PC-9 (cell line): ENCODE measurements at places on chromosomes 12 and 14. TPM values are rescaled to one million over a fixed set of nuclear protein-coding genes. Genes with fewer than 3 reads are reported as not detected.

- no peak overlapping the region for H3K27ac ChIP-seq
- peaks cover 26% of the 10 kb centered on the region for H3K4me1 ChIP-seq
- peak overlapping the region; percentile 91 for H3K4me3 ChIP-seq
- no peaks in the 10 kb centered on the region for H3K36me3 ChIP-seq
Measured at GRCh38 chr12:56224954-56225353, 812 bp downstream of the NABP2 start.

DNA sequence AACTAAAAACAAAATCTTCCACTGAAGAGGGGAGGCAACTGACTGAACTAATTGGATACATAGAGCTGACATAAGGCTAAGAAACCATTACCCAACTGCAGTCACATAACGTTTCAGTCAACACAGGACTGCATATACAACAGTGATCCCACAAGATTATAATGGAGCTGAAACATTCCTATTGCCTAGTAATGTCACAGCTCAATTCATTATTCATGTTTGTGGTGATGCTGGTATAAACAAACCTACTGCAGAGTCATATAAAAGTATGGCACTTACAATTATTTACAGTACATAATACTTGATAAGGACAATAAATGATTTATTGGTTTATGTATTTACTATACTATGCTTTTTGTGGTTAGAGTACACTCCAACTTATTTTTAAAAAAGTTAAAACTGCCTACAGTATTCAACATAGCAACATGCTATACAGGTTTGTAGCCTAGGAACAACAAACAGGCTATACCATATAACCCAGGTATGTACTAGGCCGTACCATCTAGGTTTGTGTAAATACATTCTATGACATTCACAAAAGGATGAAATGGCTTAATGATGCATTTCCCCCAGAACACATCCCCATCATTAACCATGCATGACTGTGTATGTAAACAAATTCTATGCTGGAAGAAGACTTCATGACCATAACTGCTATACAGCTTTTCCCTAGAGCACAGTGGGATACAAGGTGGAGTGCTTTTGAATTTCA lies 4.3 kb downstream of the NAP1L1 start:
- no peak overlapping the region for H3K27ac ChIP-seq
- no peak overlapping the region for H3K4me3 ChIP-seq
- H3K27me3 ChIP-seq = no peaks in the 10 kb centered on the region
- no peak for DNase-seq

DNA sequence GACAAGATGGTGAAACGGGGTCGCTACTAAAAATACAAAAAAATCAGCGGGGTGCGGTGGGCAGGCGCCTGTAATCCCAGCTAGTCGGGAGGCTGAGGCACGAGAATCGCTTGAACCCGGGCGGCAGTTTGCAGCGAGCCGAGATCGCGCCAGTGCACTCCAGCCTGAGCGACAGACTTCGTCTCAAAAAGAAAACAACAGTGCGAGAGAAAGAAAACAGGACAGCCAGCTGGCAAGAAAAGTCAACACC lies 633 bp upstream of the RNU4-2 start:
- no peak for DNase-seq
- H3K4me3 ChIP-seq = peak overlapping the region; percentile 64
- H3K4me1 ChIP-seq = peaks cover 22% of the 10 kb centered on the region
- H3K36me3 ChIP-seq = no peaks in the 10 kb centered on the region

DNA sequence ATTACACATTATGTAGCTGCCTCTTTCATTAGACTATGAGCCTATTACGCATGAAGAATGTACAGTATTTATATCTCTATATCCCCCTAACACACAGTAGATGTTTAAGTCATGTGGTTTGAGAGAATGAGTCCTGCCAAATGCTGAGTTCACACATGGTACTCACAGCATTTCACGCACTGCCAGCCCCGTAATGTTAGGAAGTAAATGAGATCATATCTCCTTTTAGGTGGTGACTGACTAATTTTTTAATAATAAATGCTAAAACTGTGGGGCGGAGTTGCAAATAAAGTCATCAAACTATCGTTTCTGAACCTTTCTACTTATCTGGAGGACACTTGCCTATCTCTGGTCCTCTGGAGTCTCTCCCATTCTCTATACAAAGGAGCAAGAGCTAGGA lies 343.8 kb downstream of the ADAMTS20 start:
- H3K4me3 ChIP-seq = no peak overlapping the region
- H3K4me1 ChIP-seq = no peaks in the 10 kb centered on the region; the same call in 1 of the 2 replicates
- no peaks in the 10 kb centered on the region for H3K27me3 ChIP-seq
- H3K27ac ChIP-seq = no peak overlapping the region
- H3K36me3 ChIP-seq = no peaks in the 10 kb centered on the region

DNA sequence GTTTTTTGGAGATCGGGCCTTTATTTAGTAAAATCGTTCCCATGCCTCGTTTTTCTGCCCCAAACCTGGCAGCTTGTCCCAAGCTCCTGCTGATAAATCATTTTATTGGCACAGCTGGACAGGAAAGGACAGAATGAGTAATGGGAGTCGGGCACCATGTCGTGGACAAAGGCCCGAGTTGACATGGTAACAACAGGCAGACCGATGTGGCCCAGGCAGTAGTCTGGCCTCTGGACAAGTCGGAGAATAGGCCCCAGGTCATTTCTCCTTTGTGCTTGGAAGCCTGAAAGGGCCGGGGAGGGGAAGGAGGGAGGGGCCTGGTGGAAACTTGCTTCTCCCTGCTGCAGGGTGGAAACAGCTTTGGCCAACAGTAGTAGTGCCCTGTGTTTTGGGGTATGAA lies 234.9 kb downstream of the SUDS3 start:
- no peak overlapping the region for H3K27ac ChIP-seq
- DNase-seq = no peak
- peaks cover 30% of the 10 kb centered on the region for H3K27me3 ChIP-seq
- H3K4me1 ChIP-seq = no peaks in the 10 kb centered on the region

DNA sequence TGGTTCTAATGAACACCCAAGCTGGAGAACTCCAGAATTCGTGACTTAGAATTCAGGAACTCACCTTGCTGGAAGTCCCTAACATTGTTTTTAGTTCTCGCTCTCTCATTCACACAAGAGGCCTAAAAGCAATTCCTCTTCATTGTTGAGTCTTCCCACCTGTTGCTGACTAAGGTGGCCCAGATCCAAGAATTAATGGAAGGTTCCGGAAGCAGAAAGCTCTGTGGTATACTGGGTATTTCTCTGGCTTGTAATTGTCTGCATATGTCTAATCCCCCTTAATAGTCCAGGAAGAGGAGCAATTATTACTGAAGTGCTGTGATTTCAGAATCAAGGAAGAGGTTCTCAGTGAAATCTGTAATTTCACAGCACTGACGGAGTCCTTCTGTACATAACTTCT lies 31.4 kb downstream of the TMEM233 start:
- H3K4me1 ChIP-seq = no peaks in the 10 kb centered on the region
- H3K27me3 ChIP-seq = peaks cover 9% of the 10 kb centered on the region; the same call in 1 of the 2 replicates
- no peak overlapping the region for H3K4me3 ChIP-seq
- H3K27ac ChIP-seq = no peak overlapping the region
- no peaks in the 10 kb centered on the region for H3K36me3 ChIP-seq
- DNase-seq = no peak

DNA sequence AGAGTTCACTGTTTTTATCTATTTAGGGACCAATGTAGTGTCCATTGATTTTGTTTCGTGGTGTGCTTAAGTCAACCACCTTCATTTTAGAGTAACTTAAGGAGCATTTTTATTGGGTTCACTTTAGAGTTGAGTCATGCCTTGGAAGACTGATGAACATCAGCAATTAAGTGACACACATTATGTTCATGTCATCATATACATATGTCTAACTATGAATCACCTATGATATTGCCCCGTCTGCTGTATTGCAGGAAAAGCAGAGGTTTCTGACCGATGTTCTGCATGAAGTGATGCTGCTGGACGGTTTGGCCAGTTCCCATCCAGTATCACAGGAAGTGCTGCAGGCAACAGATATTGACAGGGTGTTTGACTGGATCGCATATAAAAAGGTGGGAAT lies 227.1 kb downstream of the TRHDE start:
- no peaks in the 10 kb centered on the region for H3K36me3 ChIP-seq
- no peak overlapping the region for H3K27ac ChIP-seq
- H3K27me3 ChIP-seq = no peaks in the 10 kb centered on the region
- DNase-seq = no peak

DNA sequence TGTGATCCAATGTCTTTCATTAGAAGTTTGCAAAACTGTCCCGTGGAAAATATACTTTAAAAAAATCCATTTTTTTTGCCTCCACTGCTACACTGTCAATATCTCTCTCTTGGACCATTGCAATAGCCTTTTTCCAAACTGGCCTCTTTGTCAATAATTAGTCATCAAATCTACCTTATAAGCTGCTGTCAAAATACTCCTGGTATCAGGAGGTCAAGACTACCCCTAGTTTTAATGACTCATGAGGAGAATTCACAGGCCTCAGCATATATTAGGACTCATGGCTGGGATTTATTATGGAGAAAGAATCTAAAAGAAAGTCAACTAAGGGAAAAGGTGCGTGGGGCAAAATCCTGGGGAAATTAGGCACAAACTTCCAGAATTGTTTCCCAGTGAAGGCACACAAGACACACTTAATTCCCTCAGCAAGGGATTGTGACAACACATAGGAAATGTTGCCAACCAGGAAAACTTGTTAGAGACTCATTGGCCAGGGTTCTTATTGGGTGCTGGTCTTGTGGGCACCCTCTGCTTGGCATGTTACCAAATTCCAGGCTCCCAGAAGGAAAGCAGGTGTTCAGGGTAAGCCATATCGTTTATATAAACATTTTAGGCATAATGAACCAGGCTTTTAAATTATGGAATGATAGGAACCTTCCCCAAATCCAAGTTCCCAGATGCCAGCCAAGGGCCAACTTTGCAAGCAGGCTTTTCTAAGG lies 56.1 kb downstream of the TMEM117 start:
- peaks cover 5% of the 10 kb centered on the region; the same call in 1 of the 2 replicates for H3K4me1 ChIP-seq
- no peak overlapping the region for H3K4me3 ChIP-seq
- H3K27ac ChIP-seq = no peak overlapping the region
- no peaks in the 10 kb centered on the region for H3K27me3 ChIP-seq
- no peak for DNase-seq
- no peaks in the 10 kb centered on the region for H3K36me3 ChIP-seq

- H3K27me3 ChIP-seq = no peaks in the 10 kb centered on the region
- H3K4me1 ChIP-seq = no peaks in the 10 kb centered on the region
- H3K36me3 ChIP-seq = no peaks in the 10 kb centered on the region
- no peak overlapping the region for H3K4me3 ChIP-seq
Measured at GRCh38 chr14:42911642-42912041, 1305.0 kb downstream of the LRFN5 start.

GRCh38 chr12:68106160-68106559 lies 53.4 kb downstream of the IFNG start:
- H3K36me3 ChIP-seq = no peaks in the 10 kb centered on the region
- no peaks in the 10 kb centered on the region for H3K27me3 ChIP-seq
- H3K4me1 ChIP-seq = no peaks in the 10 kb centered on the region
- peak; percentile 50 for DNase-seq
- no peak overlapping the region for H3K4me3 ChIP-seq
- H3K27ac ChIP-seq = no peak overlapping the region

GRCh38 chr12:118061011-118061872 lies at the start of gene WSB2:
Gene WSB2, minus strand, starts transcription at chr12:118061179. Its CDS starts 131 bp downstream, at chr12:118061048.
- peak within 1 kb of the TSS; percentile 79 for H3K4me3 ChIP-seq
- H3K27ac ChIP-seq = peak within 1 kb of the TSS; percentile 94
- H3K4me1 ChIP-seq = peaks cover 34% of the 10 kb centered on the region
- no peaks in the 10 kb centered on the region for H3K36me3 ChIP-seq

DNA sequence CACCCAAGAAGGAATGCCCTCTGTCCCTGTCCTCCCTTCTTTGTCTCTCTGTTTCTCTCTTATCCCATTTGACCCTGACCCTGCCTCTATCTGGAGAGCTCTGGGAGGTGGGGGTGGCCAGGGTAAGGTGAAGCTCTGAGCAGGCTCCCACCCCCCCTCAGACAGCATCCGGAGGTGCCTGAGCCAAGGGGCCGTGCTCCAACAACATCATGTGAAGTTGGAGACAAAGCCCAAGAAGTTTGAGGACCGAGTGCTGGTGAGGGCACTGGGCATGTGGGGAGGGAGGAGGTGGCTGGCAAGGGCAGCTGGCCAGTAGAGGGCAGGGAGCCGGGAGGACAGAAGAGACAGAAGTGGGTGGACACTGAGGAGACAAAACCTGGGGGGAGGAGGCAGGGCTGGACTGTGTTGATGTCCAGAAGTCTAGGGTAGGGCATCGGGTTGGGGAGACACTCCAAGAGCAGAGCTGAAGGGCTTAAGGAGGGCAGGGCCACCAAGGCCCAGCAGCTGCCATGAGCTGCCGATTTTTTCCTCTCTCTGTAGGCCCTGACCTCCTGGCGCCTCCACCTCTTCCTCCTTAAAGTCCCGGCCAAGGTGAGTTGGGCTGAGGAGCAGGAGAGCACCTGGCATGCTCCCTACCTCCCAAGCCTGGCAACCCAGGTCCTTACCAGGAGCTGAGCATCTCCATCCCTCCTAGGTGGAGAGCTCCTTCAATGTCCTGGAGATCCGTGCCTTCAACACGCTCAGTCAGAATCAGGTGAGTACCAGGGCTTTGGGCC lies 1.9 kb downstream of the CARMIL3 start:
- DNase-seq = no peak
- H3K36me3 ChIP-seq = no peaks in the 10 kb centered on the region
- H3K27me3 ChIP-seq = peaks cover 36% of the 10 kb centered on the region
- no peak overlapping the region for H3K4me3 ChIP-seq
- no peaks in the 10 kb centered on the region for H3K4me1 ChIP-seq
- no peak overlapping the region for H3K27ac ChIP-seq

DNA sequence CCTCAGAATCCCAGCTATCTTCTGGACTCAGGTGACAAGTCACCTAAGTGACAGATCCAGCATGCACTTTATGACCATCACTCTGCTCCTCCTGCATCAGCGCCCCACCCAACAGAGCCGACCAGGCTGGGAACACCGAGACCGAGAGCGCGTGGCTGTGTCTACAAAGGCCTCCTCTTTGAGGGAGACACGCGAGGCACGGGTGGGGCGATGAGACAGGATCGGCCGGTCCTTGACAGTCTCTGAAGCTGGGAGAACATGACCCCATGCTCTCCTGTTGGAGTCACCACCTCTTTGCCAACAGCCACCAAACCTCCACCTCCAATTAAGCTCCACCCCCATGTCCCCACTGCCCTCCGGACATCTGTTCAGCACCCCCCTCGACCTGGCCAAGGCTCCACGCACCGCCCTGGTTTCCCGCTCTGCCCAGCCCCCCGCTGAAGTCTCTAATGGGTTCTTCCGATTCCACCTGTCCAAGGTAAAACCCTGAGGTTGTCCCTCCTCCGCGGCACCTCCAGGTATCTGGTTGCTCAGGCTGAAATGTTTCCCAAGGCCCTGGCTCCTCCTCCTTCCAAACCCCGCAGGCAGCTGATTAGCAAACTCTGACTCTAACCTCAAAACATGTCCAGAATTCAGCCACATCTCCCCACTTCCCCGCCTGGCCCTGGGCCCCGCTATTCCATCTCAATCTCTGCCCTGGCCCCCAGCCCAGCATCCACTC lies 31.5 kb downstream of the HSP90AA1 start:
- no peaks in the 10 kb centered on the region for H3K27me3 ChIP-seq
- peak; percentile 98 for DNase-seq
- peaks cover 21% of the 10 kb centered on the region; the same call in 1 of the 2 replicates for H3K36me3 ChIP-seq
- H3K4me3 ChIP-seq = peak overlapping the region; percentile 43
- peaks cover 36% of the 10 kb centered on the region for H3K4me1 ChIP-seq

Gene PSMA3
- total RNA-seq = 202 and 277 TPM in 2 replicates

Gene GPRC5D
- total RNA-seq = not detected in 2 replicates

Gene WNT1
- not detected in 2 replicates for total RNA-seq

Gene PRB2
- not detected in 2 replicates for total RNA-seq
